Muscle of back (tissue), 13 donors: ENCODE measurements at places on chromosomes 5 and 9.

GRCh38 chr5:123186771-123187170 is 97.7 kb downstream of the PRDM6 start:
- no peak for DNase-seq

- no peak for DNase-seq
Observed at GRCh38 chr5:176823869-176824412, 13.6 kb downstream of the UNC5A start.

- DNase-seq, result no peak
Observed at GRCh38 chr5:57777174-57777581, 294.6 kb upstream of the ACTBL2 start.

- no peak for DNase-seq
Observed at GRCh38 chr5:40787986-40788385, 10.2 kb downstream of the PRKAA1 start.

DNA sequence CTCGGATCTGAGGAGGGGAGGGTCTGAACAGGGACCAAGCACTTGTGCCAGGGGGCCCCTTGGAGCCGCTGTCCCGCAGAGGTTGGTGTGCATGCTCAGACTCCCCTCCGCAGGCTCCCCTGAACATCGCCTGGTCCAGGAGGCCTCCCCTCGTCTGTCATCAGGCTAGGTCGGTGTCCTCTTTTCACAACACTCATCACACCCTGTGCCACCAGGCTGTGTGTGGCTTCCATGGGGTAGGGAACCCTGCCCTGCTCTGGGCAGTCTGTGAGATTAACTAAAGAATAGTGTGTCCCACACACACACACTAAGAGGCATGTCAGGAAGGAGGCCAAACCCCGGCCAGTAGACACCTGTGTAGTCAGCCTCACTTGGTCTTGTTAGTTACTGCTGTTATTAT is 119.3 kb downstream of the C5orf15 start:
- DNase-seq, result no peak

GRCh38 chr5:14286574-14287421 is 143.7 kb downstream of the TRIO start:
- peak; percentile 41 for DNase-seq

DNA sequence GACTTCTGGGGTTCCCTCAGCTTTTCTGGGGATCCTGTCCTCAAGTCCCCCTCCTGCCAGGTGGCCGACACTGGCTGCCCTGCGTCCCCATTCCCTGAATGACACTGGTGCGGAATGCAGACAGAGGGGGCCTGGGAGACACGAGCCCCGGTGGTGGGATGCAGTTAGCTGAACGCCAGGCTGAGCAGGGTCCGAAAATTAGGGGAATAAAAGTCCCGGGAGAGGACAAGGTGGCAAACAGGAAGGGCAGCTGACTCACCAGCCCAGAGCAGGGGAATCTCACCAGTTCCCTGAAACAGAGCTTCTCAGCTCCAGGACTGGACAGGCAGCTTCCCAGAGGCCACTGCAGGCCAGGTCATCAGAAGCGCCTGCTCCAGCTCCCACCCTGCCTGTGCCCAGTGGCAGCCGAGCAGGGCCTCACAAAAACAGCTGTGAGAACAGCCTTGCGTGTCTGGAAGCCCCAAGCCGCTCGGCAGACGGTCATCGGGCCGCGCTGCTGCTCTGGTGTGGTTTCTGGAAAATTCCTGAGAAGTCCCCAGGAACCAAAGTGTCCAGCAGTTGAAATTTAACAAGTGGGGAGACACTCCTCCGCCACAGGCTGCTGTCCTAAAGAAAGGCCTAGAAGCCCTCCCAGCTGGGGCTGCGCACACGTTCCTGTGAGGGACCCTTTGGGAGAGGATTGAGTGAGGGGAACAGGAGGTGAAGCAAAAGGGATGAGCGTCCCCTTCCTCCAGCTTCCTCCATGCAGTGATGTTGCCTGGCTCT is 47.6 kb upstream of the EXOC3 start:
- peak; percentile 40 for DNase-seq

GRCh38 chr5:172303572-172304335 is 20.2 kb upstream of the UBTD2 start:
- peak; percentile 47 for DNase-seq

DNA sequence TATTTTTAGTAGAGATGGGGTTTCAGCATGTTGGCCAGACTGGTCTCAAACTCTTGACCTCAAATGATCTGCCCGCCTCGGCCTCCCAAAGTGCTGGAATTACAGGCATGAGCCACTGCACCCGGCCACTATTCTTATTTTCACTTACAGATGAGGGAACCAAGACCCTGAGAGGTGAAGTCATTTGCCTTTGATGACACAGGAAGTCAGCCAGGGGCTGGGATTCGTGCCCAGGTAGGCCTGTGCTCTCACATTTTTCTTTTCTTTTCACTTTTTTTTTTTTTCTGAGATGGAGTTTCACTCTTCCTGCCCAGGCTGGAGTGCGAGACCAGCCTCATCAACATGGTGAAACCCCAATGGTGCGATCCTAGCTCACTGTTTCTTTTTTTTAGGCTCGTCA is 22.2 kb downstream of the ENG start:
- DNase-seq, result no peak

- no peak for DNase-seq
Observed at GRCh38 chr5:73328640-73329039, 119.9 kb downstream of the FOXD1 start.

DNA sequence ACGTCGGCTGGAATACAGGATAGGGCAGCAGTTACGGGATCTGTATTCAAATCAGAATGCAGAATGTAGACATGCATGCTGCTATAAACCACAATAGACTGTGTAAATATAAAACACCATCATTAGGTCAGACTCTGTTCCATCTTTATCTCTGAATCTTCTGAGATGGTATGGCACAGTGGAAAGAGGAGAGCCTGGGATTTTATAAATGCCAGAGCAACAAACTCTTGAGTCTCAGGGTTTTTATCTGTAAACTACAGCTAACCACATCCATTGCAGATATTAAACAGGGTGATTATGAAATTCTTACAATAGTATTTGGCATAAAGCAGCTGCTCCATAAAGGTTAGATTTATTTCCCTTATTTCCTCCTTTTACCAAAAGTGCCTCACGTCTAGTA is 108.7 kb downstream of the ZDHHC21 start:
- no peak for DNase-seq

DNA sequence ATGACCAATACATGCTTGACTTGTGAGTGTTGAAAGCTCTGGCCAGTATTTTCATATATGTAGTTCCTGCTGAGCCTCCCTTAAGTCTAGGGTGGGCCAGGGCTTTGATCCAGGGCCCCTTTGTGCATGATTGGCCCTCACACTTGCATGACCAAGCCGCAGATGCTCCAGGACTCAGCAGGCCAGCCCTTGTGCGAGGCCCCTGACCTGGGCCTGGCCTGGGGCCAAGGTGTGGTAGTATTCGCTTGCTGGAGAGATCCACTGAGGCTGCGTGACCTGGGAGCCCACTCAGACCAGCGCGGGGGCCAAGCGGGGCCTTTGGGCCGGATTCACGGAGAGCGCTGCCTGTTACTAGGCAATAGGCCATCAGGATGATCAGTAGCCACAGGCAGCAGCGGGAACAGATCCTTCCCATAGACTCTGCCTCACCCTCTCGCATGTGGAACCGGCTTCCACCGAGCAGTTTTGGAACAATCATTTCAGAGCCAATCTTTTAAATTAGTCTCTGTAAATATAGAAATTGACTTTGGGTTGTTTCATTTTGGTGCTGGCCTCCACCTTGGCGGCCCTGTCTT is 79.0 kb upstream of the PTCH1 start:
- DNase-seq, result peak; percentile 34

- no peak for DNase-seq
Observed at GRCh38 chr5:123132316-123132715, 43.3 kb downstream of the PRDM6 start.

- DNase-seq, result peak; percentile 53
Observed at GRCh38 chr9:132069046-132069898, 10.4 kb downstream of the MED27 start.

- peak; percentile 32 for DNase-seq
Observed at GRCh38 chr5:42951293-42951840, 88.8 kb downstream of the ANXA2R start.

- no peak for DNase-seq
Observed at GRCh38 chr5:3891113-3891512, 295.5 kb downstream of the IRX1 start.

DNA sequence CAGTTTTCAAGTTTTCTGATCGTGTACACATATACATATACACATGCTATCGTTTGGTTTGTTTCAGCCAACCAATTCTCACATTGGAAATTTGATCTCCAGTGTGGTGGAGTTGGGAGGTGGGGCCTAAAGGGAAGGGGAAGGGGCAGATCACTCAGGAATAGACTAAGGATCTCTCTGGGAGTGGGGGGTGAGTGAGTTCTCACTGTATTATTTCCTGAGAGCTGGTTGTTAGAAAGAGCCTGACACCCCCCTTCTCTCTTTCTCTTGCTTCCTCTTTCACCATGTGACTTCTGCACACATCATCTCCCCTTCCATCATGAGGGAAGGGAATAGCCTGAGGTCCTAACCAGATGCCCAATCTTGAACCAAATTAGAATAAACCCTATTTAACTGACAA is 551.7 kb downstream of the MAT2B start:
- no peak for DNase-seq

DNA sequence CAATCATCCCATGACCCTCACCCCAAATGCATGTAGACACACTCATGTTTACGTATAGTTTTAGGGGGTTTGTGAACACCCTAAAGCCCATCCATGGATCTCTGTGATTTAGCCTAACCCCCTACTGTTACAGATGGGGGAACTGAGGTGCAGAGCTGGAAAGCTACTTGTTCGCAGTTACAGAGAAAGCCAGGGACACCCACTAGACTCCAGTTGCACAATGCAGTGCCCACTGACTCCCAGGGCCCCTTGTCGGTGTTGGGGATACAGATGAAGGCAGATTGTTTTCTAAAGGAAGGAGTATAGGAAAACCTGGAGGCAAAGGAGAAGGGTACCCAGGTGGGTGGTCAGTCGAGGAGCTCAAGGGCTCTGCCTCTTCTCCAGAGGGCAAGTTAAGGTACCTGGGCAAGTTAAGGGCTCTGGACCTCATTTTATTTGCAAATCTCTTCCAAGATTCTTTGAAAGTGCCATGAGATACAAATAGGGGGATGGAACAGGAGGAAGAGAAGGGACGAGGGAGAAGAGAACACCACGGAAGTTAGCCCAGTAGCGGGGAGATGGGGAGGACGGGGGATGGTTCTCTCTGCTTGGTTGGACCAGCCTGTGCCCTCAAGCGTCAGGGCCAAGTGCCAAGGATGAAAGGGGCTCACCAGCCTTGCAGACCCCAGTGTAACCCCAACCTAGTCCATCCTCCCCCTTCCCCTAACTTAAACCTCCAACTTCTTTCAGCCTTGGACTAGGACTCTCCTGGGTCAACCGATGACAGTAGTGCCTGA is 958 bp downstream of the MYOZ3 start:
- DNase-seq, result no peak

- DNase-seq, result no peak
Observed at GRCh38 chr9:14211564-14211963, 102.4 kb downstream of the NFIB start.

- DNase-seq, result no peak
Observed at GRCh38 chr5:116452774-116453368, 121.8 kb downstream of the SEMA6A start.

DNA sequence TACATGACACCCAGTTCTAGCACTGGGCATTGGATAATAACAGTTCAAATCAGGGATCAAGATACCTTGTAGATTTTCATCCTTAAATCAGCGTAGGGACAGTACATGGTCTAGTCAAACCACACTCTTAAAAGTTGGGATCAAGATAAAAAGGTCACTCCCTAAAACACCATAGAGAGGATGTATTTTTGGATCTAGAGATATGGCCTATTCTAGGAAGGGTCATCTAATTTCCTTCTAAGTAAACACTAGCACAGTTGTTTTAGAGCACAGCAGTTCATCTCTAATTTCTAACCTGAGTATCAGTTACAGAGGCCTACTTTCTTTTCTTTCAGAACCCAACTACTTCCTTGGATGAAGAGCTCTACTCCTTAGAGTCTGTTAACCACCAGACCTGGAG is 166.4 kb upstream of the GRIN3A start:
- DNase-seq, result no peak

DNA sequence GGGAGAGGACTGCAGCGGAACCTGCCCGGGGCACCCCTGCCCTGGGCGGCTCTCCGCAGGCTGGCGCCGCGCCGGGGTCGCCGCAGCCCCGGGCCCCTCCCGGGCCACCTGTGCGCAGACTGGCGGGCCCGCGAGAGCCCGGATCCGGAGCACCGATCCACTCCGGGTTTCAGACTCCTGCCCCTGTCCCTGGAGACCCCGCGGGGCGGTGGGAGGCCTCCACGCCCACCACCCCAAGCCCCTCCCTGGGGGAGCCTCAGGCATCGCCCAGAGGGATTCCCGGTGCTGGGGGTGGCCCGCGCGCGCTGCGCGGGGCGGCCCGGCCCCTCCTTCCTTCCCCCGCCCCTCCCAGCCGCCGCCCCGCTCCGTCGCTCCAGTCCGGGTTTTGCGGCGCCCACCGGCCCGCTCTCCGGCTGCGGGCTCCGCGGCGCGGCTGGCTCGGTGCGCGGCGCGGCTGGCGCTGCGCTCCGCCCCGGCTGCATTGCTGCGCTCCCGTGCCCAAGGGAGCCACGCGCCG is at the start of gene UNC5A:
Gene UNC5A, plus strand, starts transcription at position 479 of the 517 bp plus-strand sequence. CDS start 192 bp downstream, outside the sequence.
- DNase-seq, result peak; percentile 41

DNA sequence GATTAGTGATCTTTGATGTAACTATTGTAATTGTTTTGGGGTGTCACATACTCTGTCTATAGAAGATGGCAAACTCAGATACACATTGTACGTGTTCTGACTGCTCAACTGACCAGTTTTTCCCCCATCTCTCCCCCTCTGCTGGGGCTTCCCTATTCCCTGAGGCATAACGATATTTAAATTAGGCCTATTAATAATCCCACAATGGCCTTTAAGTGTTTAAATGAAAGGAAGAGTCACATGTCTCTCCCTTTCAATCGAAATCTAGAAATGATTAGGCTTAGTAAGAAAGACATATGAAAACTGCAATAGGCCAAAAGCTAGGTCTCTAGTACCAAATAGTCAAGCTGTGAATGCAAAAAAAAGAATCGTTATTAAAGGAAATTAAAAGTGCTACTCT is 265.6 kb downstream of the TMEM232 start:
- DNase-seq, result no peak

DNA sequence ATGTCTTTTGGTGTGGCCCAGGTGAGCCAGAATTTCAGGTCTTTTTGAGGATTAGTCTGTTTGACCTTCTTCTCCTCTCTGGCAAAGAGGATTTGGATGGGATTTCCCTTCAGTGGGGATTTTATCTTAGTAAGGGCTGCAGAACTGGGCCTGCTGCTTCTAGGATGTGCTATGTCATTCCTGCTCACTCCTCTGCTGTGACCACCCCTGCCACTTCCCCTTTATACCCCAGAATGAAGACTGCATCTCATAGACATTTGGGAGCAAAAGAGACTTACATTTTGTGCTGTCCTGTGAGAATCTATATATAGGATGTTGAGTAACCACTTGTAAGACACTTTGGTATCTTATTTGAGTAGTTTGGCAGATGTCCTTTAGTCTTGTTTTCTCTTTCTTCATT is 76.2 kb downstream of the ARHGAP26 start:
- DNase-seq, result no peak

DNA sequence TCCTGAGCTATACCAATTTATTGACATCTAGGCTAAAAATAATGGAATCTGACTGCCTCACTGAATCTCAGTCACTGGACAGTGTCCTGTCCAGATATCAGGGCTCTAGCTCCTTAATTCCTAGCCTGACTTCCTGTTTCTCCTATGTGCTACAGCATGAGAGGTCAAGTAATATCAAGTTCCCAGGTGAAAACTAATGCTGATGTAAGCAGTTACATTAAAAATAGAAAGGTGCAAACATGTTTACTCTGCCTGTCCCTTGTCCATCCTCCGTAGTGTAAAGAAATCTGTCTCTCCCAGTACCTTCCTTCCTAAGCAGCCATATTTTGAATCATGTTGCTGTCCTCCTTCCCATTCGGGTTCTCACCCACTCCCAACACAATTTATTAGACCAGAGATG is 145.9 kb upstream of the GHR start:
- no peak for DNase-seq
